ENCODE measurements at places on chromosomes 11 and 22. TPM values are rescaled to one million over a fixed set of nuclear protein-coding genes. Genes with fewer than 3 reads are reported as not detected.

DNA sequence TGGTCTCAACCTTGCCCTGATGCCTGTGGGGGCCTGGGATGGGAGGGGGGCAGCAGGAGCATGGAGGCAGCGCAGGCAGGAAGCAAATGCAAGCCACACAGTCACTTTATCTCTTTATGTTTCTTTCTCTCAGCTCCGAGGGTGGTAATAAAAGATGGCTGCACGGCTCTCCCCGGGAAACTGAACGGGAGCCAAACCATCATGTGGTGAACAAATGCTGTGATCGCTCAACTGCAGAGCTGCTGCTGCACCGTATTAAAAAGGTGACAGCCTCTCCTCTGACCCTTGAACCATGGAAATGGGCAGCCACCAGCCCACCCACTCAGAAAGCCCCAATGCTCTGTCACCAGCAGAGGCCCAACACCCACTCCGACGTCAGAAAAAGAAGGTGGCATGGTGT lies 110.0 kb downstream of the TIMP3 start:
- DNase-seq = no peak

CBY1 gene
- total RNA-seq = 32.6 TPM

GRCh38 chr11:130798801-130799200 lies 117.5 kb downstream of the SNX19 start:
- no peak for DNase-seq

FAU gene
- 724 TPM for total RNA-seq

SORL1 gene
- total RNA-seq = 11.9 TPM

DNA sequence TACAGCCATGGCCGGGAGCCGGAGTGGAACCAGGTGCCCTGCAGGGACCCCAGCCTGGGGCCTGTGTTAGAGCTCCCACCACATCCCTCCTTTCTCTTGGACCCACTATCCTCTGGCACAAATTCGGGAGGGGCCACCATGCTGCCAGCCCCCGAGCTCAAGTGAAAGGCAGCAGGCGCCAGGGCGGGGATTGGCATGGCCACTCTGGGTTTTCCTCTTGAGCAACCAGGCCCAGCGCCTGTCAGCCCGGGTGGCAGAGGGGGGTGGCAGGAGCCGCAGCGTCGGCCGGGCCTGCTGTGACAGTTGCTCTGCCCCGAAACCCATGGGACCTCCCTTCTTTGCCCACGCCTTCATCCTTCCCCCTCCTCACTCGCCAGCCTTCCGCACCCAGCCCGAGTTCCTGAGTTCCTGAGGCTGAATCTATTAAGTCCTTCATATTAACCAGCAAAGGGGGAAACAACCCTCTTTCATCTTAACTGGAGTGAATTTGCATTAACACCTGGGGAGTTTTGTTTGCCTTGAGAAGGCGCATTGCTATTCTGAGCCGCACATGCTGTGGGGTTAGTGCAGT lies 16.8 kb upstream of the CABP7 start:
- peak; percentile 44 for DNase-seq

DNA sequence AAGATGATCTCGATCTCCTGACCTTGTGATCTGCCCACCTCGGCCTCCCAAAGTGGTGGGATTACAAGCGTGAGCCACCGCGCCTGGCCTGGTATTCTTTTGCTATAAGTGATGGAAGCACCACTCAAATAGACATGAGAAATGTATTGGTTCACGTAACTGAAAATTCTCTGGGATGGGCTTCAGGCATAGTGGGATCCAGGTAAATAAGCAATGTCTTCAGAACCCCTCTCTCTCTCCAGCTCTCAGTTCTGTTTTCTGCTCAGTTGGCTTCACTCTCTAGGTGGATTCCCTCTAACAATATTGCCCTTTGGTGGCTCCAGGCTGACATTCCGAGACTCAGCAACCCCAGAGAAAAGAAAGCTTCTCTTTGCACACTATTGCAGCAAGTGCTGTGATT lies 889 bp upstream of the LHFPL7 start:
- no peak for DNase-seq

GRCh38 chr11:23423104-23423503 lies 562.8 kb upstream of the CCDC179 start:
- DNase-seq = no peak

DERL3 gene
- 2.1 TPM for total RNA-seq

- DNase-seq = no peak
These were observed 12.6 kb downstream of the KCNQ1OT1 start for GRCh38 chr11:2687223-2687530.

C11orf65 gene
- total RNA-seq = 0.69 TPM

DNA sequence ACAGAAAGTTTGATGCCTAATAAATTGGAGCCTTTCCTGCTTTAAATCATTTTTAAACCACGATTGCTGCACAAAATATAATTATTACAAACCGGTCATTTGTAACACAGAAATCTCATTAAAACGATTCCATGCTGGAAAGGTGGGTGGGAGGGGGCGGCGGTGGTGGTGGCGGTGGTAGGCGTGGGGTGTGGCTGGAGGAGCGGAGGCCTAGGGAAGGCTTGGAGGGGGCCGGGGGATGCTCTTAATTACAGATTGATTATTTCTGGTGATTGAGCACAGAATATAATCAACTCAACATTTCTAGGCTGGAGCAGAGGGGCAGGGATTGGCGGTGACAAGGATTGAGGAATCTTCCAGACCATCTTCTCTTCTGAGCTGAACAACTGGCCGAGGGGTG lies 157.5 kb downstream of the TRIM29 start:
- no peak for DNase-seq

- DNase-seq = no peak
These were observed 931.5 kb upstream of the FAT3 start for GRCh38 chr11:91293119-91293518.

ABCG4 gene
- total RNA-seq = 1.1 TPM

GRCh38 chr11:19237381-19237780 lies 3.4 kb downstream of the E2F8 start:
- DNase-seq = no peak

DNA sequence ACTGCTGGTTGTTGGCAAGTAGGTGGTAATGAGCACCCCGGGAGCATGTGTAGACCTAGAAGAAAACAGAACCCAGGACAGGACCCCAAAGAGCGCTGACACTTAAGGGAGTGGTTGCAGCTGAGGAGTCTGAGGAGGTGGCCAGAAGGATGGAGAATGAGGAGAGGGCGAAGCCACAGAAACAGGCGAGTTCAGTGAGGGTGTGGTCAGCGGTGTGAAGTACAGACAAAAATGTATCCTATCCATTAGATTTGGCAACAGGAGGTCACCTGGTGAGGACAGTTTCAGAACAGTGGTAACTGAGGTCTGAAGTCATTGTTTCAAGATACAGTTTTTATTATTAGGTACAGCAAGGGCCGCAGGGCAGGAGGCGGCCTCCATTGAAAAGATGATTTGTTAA lies 8.6 kb upstream of the THY1 start:
- no peak for DNase-seq

DNA sequence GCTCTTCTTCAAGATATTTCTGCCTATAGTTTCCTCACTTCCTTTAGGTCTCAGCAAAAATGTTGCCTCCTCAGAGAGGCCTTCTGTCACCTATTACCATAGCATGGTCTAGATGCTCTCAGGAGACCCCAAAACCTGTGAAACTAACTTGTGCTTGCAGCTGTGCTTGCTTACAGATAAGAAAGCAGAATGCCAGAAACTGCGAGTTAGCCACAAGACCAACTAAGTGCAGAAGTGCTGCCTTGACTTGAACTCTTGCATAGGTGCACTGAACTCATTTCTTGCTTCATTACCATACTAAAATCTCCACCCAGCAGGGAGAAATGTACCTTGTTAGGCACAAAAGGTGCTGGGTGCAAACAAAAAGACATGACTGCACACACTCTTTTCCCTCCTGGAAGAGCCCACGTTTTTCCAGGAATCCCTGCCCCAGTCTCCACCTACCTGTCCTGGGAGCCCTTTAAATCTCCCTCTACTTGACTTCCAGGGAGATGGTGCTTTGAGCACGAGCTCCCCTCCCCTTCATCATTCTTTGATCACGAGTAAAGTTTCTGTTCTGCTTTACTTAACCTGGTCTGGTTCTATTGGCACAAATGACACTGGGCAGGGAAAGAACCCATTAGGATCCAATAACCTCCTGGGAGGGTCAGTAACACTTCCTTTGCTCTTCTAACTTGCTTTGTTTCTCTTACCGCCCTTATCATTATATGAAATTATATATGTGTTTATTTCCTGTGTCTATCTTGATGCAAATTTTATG lies 137.7 kb upstream of the DDI1 start:
- no peak for DNase-seq

FOLR1 gene
- 0.50 TPM for total RNA-seq

SELENOO gene
- total RNA-seq = 14.5 TPM

DNA sequence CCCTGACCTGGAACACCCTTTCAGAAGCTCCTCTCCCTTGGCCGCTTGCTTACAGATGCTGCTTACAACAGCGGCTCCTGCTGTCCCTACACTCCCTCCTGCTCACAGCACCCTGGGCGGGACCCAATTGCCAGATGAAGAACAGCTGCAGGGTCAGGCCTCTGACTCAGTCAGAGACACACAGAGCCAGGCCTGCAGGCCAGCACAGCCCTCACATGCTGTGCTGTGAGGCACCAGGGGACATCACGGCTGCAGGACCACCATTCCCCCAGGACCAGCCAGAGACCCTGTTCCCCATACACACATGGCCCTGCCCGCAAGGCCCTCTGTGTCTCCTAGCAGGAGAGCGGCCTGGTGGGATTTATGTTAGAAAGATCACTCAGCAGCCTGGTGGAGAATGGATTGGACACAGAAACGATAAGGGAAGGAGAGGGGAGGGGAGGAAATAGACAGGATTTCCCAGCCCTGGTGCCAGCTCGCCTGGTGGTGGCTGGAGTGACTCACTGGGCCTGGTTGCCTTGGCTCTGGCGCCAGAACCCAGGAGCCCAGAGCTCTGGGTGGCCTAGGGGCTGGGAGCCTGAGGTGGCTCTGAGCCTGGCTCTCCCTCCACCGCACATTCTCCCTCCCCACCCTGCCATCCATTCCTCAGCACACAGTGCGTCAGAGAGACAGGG lies 6.7 kb downstream of the CAPN5 start:
- DNase-seq = peak; percentile 87

GRCh38 chr22:39175353-39176142 lies 23.1 kb upstream of the CBX7 start:
- no peak for DNase-seq

- no peak for DNase-seq
These were observed 408.2 kb upstream of the CCDC90B start for GRCh38 chr11:83694191-83694910.

IL10RA gene
- 6.0 TPM for total RNA-seq

GRCh38 chr11:6599449-6599848 lies 4.0 kb downstream of the RRP8 start:
- no peak for DNase-seq

DNA sequence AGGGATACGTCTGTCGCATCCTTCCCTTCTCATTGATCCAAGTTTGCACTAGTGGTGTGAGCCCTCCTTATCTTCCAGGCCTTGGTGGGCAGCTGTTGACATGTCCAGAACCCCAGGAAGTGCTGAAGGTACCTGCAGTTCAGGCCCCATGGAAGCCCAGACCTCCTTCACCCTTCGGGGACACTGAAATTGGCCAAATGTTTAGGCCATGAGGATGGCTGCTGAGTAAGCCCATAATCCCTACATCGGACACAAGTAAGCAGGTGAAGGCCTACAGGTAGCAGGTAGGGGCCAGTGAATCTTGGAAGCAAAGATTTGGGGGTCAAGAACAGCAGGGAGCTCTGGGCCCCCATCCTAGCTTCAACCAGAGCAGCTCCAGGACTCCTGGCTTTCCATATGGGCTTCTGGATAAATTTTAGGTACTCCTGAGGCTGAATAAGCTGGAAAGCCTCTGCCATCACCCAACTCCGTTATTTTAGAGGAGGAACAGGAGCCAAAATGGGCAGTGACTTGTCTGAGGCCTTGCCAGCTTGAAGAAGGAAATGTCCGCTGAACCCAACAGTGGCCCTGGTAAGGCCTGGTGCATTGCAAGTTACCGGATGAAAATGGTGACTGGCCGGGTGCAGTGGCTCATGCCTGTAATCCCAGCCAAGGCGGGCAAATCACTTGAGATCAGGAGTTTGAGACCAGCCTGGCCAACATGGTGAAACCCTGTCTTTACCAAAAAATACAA lies 45.2 kb downstream of the MORC2 start:
- DNase-seq = no peak

DGAT2 gene
- 18.3 TPM for total RNA-seq

OR56A1 gene
- total RNA-seq = not detected

PDE2A gene
- total RNA-seq = 30.0 TPM

CASTOR1 gene
- total RNA-seq = 7.6 TPM

OR10D3 gene
- total RNA-seq = not detected

CBL gene
- 7.1 TPM for total RNA-seq

- peak; percentile 82 for DNase-seq
These were observed 764 bp upstream of the PACSIN3 start for GRCh38 chr11:47186700-47187695.

TSPAN32 gene
- 19.9 TPM for total RNA-seq

GRCh38 chr11:13238879-13239514 lies 38.6 kb upstream of the BMAL1 start:
- DNase-seq = peak; percentile 37

MYOD1 gene
- not detected for total RNA-seq

DNA sequence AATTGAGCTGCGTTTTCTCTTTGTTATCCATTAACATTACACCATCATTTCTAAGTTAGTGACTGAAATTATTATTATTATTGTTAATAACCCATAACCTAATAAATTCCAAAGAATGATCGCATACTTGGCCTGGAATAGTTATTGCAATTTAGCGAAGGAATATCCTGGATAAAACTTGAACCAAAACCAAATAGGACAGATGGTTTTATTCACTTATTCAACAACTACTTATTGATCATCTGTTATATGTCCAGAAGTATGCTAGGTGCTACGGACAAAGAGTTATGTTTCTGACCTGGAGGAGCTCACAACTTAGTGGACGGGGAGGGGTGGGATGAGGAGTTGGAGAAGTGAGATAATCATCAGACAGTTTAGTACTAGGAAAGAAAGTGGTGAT lies 44.8 kb upstream of the ARHGAP20 start:
- no peak for DNase-seq

TMPRSS5 gene
- 0.69 TPM for total RNA-seq

GRCh38 chr11:96124155-96124554 lies 200.2 kb upstream of the MTMR2 start:
- no peak for DNase-seq

ESAM gene
- 40.5 TPM for total RNA-seq

DNA sequence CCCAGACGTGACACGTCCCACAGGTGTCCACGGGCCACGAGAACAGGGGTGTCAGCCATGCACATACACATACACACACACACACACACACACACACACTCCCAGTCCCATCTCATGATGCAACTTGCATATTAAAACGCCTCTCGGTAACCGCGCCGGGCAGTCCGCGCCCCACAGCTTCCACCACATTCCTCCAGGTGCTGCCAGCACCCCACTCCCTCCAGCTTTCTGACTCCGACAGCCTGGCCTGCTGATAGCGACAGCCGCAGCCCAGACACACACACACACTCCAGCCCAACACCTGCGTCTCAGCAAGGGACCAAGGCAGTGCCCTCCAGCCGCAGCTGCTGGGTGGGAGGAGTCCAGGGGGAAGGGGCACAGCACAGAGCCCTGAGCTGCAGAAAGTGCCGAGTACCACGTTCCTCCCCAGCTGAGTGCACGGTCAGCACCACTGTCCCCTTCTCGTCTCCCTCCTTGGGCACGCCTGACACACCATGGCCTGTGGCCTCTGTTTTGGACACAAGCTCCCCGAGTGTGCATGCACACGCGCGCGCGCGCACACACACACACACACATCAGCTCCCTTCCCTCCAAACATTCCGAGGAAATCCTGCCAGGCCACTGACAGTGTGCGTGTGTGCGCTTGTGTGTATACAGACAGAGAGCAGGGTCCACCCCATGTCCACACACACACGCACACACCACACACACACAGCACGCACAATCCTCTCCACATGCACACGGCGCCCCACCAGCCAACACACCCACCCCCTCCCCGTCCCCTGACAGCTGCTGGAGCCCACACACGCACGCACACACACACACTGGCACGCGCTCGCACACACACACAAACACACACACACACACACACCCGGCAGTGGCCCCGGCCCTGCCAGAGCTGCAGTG lies 1.2 kb downstream of the ELFN2 start:
- DNase-seq = no peak

All from left ventricle myocardium superior (tissue), 1 donor.